ENCODE measurements at places on chromosomes 16 and 17.

DNA sequence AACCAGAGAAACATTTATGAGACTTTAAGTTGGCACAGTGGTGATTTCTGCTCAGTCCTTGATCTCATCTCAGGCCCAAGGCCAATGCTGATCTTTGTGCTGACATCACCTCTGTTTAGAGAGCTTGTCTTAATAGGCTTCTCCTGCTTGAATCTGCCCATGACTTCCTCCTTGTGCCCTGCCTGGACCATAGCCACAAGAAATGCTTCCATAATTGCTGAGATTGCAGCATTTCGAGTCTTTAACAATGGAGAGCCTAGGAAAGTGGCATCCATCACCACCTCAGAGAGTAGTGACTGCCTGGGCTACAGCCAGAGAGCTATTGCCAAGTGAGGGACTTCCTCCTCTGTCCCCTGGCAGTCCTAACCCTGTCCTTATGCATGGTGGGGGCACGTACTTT is 25.1 kb upstream of the MMP2 start:
- DNase-seq: no peak

GRCh38 chr16:622920-623280 is 7.9 kb upstream of the WFIKKN1 start:
- DNase-seq: no peak

DNA sequence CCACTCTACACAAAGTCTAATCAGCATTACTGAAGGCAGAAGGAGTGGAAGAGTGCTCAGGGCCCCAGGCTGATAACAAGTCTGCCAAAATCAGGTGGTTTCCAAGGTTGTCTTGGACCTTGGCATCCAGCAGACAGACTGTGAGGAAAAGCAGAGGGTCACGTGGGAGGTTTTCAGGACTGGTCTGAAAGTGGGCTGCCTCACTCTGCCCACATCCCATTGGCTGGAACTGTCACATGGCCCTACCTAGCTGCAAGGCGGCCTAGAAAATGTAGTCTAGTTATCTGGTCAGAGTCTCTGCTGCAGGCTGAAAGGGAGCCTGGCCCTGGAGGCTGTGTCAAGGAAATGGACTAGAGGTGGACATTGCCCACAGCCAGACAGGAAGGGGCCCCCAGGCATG is 310.7 kb upstream of the ASIC2 start:
- DNase-seq: no peak

- no peak for DNase-seq
These were observed 45.1 kb downstream of the TNFRSF13B start for GRCh38 chr17:16926571-16927451.

DNA sequence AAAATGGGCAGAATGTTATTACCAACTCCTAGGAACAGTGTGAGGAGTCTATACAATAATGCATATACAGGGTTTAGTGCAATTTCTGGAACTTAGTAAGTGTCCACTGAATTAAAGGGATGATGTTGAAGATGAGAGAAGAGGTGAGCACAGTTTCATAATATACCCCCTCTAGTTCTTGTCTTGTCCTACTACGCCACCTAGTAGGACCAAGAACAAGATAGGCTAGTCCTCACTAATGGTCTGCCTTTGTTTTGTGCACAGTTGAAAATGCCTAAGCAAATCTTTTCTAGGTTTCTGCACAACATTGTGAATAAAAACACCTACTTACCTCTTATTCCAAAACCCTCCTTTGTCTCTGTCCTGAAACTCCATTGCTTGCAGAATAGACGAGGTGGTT is 670.2 kb downstream of the CDH8 start:
- DNase-seq: no peak

DNA sequence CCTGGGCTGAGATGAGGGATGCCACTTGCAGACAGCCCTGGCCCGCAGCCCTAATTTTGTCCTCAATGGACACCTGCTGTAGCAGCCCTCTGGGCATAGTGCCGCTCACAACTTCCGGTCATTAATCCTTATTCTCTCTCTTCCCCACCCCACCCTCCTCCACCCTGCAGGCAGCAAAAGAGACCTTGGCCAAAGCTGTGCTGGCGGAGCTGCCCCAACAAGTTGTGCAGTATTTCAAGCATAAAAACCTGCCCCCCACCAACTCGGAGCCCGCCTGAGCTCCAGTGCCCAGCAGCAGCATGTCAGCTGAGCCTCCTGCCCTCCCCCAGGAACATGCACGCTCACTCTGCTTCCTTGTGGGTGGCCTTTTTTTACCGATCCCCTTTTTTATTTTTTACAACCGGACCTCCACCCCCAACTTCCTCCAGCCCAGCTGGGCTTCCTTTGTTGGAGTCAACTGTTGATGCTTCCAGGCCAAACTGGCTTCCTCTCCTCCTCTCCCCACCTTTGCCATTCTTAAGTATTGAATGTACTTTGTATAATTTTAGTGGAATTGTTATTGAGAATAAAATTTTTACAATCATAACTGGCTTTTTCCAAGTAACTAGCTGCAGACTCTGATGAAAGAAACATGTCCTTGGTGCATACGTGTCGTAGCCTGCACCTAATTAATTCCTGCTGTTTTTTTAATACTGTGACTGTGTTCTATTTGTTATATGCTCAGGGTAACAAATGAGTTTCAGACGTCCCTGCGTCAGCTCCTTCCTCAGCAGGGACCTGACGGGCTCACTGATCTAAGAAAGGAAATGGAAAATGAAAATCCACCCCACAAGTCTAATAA is 38.2 kb downstream of the PSME3IP1 start:
- DNase-seq: no peak

GRCh38 chr16:68948230-68948910 is 105.0 kb downstream of the TANGO6 start:
- no peak for DNase-seq

DNA sequence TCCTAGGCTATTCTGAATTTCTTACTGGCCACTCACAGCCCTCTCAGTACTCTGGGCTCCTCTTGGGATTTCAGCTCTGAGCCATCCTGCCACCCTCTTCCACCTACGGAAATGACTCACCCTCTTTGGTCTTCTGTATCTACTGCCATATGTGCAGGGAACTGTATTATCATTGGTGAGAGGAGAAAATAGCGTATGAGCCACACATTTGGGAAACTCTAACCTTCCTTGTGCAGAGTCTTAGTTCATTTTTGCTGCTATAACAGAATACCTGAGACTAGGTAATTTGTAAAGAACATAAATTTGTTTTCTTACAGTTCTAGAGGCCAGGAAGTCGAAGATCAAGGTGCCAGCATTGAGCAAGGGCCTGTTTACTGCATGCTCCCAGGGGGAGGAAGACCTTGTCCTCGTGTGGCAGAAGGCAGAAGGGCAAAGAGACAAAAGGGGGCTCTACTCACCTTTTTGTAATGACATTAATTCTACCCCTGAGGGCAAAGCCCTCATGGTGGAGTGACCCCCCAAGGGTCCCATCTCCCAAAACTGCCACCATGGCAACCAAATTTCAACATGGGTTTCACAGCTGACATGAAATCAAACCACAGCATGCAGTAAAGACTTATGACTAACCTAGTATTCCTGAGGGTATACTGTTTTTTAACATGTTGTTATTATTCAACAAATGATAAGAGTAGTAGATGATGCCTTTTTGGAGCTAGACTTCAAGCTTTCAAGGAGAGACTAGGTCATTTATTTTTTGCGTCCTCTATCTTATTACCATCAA is 191.8 kb downstream of the PRKCA start:
- peak; percentile 16 for DNase-seq

DNA sequence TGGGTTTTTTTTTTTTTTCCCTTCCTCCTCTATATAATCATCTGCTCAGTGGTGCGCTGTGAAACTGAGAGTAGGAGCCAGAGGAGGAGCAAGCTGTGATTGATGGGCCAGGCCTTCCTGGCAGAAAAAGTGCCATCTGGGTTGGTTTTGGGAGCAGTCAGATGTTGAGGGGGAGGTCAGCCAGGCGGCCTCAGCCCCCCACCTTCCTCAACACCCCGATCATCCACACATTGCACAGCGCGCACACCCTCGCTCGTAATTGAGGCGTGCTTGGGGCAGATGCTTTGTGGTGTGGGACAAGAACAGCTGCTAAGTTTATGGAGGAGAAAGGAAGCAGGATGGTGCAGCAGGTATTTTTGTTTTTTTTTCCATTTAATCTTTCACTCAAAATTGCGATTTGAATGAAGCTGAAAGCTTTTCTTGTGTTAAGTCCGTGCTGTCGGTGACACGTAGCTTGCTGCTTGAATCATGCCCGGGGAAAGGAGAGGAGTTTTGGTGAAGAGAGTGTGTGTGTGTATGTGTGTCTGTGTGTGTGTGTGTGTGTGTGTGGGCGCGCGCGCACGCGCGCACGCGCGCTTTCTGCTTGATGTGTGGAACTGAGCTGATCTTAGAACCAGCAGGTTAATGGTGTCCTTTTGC is 177.4 kb downstream of the RBFOX1 start:
- DNase-seq: no peak

DNA sequence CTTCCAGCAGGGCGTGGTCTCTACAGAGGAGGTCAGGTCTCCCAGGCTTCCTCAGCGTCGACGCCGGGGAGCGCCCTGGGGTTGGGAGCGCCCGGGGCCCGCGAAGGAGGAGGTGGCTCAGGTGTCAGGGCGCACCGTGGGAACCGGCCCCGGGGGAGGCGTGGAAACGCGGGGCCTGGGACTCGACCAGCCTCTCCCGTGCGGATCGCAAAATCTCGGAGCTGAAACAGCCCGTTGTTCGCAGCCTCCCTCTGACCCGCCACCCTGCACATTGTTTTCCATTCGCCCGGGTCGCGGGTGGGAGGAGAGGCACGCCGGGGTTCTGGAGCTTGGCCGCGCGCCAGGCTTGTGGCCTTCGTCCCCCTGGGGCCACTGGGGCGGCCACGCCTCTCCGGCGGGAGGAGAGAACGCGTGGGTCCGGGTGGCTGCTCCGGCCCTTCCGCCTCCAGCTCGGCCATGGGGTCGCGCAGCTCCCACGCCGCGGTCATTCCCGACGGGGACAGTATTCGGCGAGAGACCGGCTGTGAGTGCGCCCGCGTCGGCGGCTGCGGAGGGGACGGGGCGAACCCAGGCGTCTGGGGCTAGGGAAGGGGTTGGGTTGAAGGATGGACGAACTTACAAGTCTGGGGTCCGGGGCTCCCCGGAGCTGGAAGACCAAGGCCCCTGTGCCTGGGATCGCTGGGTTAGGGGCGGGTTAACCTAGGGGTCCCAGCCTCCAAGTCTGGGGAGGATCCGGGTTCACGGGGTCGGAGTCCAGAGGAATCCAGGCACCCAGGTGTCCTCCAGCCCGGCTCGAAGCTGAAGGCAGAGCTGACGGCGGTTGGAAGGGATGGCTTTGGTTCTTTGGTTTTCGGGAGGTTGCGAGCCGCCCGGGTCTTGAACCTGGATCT is at the start of gene CHP2:
Gene CHP2 (plus strand): TSS at position 433 of the 890 bp plus-strand sequence. CDS start 24 bp downstream, at position 457.
- no peak for DNase-seq

- DNase-seq: no peak
These were observed 97.7 kb downstream of the ZNF18 start for GRCh38 chr17:11899537-11899942.

DNA sequence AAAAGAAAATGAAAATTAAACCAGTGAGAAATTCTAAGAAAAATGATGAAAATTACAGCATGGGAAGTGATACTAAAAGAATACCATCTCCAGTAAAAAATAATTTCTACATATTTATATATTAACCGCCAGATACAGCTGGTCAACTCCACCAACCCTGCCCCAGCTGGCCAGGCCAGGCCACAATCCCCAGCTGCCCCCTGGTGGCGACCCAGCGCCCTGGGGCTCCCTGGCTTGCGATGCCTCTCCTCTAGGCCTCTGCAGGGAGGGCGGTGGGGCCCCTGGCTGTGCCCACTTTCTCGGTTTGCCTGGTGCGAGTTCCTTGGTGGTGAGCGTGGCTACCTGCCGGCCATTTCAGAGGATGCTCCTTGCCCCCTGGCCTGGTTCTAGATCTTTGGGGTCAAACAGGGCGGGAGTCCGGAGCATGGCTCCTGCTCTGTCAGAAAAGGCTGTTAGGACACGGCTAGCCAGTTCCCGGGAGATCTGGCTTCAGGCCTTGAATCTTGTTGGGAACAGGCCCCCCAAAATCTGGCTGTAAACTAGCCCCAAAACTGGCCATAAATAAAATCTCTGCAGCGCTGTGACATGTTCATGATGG is 14.5 kb downstream of the GLIS2 start:
- peak; percentile 60 for DNase-seq

- DNase-seq: no peak
These were observed 52.2 kb downstream of the SDK2 start for GRCh38 chr17:73592079-73592415.

DNA sequence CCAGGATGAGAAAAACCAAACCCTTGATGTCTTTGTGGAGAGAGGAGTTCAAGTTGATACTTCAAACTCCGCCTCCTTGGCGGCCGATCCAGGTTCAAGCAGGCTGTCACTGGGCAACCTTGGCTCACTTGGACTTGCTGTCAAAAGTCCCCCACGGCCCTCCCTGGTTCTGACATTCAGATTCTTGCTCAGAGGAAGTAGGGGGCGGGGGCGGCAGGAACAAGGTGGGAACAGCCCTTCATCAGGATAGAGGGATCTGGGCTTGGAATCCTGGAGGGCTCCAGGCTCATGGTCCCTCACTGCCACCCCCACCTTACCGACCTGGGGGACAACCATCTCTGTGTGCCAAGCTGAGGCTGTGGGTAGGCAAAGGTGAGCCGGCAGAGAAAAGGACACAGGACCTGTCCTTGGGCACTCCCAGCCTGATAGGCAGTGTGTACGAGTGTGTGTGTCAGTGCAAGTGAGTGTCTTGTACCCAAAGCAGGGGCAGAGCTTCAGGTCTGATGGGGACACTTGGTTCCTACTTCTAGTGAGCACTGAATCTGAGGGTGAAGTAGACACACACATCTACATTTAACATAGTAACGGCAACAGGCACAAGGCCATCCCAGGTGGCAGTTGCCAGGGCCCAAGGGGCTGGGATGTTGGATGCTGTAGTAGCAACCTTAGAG is 6.6 kb upstream of the TSPOAP1 start:
- DNase-seq: peak; percentile 64

- DNase-seq: no peak
These were observed 54.8 kb downstream of the RPH3AL start for GRCh38 chr17:297758-298157.

DNA sequence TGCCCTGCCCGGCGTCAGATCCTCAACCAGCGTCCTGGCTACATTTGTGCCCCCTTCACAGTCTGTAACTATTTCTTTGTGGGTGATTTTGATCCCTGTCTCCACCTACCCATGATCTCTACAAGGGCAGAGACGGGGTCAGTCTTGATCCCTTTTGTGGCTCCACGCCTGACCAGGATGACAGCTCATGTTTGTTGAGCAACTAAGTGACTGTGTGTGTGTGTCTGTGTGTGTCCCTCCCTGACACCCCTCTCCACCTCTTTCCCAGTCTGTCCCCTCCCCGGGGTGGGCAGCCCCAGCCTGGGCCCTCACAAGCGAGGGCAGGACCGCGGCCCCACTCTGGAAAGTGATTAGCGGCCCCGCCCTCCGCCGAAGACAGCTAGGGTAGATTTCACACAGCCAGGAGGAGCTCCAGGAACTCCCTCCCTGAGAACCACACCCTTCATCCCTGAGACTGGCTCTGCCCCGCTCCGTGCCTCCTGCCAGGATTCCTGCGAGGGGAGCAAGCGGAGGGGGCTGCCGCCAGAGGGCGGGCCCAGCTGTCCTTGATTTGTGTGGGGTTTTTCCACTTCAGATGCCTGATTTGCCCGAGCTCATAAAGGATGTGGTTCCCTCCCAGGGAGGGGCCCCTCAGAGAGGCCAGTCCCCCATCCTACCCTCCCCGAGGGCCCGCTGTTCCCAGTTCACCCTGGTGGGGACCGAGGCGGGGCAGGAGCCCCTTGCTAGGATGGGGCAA is 5.3 kb upstream of the HS3ST6 start:
- DNase-seq: no peak

- DNase-seq: no peak
These were observed 18.5 kb downstream of the ARL4D start for GRCh38 chr17:43416998-43417890.

Data from stimulated activated CD4-positive, alpha-beta T cell treated with anti-CD3 and anti-CD28 coated beads, Interleukin-1b, Interleukin-23, amount 100 ng/mL, for 48 hours (primary cell).